T1000 (cell line): ENCODE measurements at places on chromosomes 5 and 9.

GRCh38 chr5:16413166-16413860 is 52.3 kb downstream of the ZNF622 start:
- DNase-seq = no peak

DNA sequence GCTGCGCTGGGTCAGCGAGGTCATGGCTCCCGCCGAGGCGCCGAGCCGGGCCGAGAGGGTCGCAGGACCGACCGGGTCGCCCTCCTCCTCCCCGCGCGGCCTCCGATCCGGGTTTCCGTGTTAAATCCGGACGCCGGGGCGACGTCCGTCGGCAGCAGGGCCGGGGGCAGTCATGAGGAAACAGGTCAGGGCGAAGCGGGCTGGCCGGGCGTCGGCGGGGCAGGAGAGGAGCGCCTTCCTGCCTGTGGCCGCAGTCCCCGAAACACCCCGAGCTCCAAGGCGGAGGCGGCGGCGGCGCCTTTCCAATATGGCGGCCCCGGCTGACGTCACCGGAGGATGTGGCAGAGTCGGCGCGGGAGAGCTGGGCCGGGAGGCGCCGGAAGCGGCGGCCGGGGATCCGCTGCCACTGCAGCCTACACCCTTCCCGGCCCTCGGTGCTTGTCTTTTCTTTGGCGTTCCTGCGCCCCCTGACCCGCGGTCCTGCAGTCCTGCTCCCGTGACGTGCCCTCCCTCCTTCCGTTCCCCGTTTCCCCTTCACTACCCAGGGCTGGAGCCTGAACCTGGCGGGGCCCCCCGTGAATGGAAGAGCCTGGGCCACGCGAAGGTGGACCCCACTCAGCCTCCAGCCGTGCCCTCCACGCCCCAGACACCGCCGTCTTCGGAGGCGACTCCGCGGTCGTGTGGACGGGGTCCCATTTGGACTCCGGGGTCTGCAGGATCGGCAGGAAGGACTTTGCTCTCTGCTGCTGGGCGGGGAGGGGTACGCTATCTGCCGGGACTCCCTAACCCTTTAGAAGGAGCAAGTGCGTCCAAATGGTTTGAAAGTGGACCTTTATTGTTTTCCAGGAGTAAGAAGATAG is at the start of gene GOLPH3:
TSS of gene GOLPH3 (minus strand) at position 309 of the 860 bp plus-strand sequence. CDS start at position 24, 285 bp downstream.
- peak; percentile 92 for DNase-seq

- DNase-seq = no peak
These were observed 187.1 kb downstream of the AOPEP start for GRCh38 chr9:94913550-94913949.

DNA sequence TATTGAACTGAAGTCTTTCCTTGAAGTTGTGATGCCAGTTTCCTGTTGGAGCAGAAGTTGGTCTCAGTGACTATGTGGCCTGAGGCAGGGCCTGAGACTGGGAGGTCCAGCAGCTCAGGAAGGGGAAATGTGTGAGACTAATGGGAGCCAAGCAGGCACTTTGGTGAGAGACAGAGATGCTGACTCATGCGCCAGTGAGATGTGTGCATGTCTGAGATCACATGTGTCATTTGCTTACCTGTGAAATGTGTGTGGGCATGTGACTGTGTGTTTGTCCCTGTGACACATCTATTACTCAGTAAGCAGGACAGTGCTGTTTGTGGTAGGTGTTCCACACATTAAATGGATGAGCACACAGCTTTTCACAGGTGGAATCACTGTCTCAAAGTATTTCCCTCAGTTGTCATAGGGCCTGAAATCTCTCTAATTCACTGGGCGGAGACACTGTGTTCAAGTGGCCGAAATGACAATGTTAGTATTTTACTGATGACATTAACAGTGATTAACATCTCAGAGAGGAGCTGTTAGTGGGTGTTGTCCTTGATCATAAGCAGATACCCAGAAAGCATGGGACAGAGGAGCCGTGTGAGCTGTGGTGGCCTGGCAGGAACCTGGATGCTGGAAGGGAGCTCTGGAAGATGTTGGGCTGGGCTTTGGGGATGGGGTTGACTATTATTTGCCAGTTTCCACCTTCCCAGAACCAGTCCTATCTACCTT is 7.4 kb downstream of the NPR2 start:
- DNase-seq = no peak

DNA sequence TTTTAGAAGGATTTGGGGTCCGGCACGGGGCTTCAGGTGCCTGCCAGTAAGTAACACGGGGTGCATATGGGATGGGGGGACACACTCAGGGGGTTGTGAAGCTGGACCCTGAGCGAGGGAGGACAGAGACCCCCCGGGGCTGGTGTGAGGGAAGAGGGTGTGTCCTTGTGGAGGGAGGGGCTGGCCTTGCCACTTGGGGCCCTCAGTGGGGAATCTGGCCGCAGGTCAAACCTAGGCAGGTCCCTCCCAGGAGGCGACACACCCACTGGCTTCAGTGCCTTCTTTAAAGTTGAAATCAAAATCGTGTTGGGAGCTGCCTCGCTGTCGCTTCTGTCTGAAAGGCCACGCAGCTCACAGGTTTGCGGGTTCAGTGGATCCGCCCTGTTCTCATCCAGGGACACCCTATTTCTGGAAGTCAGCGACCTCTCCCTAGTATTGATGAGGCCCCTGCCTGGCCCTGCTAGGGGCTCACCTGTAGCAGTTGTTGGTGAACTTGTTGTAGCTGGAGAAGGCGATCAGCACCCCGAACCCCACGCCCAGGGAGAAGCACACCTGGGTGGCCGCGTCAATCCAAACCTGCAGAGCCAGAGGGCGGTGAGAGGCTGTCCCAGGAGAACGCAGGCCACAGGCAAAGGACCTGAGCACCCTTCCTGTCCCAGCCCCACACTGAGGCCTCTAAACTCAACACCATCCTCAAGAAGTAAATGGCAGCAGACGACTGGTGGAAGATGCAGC is 29.4 kb downstream of the SLC6A3 start:
- no peak for DNase-seq

- DNase-seq = no peak
These were observed 225.7 kb downstream of the CACNA1B start for GRCh38 chr9:138103111-138103848.

DNA sequence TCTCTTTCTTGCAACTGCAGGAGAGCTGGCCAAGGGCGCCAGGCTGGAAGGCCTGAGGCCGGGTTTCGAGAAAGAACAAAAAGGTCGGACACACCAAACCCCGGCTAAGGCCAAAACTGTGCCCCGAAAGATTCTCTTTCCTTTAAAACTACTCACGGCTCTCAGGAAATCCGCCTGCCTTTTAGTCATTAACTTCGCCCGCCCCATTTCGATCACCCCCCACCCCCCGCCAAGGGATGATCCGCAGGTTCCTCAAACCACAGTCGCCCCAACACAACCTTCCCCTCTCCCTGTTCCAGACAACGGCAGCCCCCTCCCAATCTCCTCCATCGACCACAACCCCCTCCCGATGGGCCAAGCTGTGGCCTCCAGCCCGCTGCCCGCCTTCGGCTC is 536 bp downstream of the FEM1C start:
- no peak for DNase-seq

DNA sequence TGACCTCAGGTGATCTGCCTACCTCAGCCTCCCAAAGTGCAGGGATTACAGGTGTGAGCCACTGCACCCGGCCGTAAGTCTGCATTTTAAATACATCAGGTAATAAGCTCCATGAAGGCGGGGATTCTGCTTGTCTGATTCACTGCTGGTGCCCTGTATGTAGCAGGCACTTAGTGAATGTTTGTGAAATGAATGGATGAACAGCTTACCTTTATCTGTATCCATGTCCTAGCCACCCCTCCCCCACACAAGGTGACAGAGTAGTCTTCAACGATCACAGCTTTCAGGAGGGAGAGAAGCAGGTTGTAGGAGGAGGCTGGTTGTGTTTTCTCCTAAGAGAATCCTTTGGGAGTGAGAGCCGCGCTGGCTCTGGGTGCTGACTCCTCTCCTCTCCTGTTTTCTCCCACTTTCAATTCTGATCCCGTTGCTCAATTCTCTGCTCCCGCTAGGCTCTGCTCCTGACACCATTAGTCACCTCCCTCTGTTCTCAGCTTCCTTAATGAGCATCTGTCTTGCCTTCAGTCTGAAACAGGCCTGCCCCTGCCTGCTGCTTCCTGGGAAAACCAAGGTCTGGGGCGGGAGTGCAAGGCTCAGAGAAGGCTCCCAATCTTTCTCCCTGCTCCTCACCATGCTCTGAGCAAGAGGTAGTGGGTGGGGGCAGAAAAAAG is 88.8 kb upstream of the CTNNA1 start:
- no peak for DNase-seq

DNA sequence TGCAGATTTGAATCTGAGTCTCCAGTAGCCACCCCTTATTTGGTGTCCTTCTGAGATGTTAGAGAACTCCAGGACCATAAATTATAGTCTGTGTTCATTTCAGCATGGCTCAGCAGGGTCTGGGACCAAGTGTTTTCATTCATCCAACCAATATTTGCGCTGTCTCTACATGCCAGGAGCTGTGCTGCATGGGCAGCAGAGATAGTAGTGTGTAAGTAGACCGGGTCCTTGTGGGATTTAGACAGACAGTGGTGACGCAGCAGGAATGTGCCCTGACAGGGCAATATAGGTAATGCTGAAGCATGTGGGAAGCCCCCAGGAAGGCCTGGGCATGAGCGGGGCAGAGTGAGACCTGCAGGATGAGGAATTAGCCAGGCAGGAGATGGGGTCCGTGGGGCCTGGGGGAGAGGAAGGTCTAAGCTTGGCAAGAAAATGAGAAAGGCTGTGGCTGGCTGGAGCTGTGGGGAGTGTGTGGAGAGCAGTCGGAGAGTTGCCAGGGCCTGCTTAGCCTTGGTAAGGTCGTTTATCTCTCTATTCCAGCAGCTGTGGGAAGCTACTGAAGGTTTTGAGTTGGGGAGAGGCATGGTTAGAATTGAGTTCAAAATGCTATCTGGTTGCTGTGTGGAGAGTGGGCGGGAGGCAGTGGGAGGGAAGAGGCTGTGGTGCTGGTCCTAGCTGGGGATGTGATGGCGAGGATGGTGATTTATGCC is 16.8 kb downstream of the STXBP1 start:
- no peak for DNase-seq

GRCh38 chr5:88870285-88870684 is 12.7 kb downstream of the MEF2C start:
- DNase-seq = no peak

DNA sequence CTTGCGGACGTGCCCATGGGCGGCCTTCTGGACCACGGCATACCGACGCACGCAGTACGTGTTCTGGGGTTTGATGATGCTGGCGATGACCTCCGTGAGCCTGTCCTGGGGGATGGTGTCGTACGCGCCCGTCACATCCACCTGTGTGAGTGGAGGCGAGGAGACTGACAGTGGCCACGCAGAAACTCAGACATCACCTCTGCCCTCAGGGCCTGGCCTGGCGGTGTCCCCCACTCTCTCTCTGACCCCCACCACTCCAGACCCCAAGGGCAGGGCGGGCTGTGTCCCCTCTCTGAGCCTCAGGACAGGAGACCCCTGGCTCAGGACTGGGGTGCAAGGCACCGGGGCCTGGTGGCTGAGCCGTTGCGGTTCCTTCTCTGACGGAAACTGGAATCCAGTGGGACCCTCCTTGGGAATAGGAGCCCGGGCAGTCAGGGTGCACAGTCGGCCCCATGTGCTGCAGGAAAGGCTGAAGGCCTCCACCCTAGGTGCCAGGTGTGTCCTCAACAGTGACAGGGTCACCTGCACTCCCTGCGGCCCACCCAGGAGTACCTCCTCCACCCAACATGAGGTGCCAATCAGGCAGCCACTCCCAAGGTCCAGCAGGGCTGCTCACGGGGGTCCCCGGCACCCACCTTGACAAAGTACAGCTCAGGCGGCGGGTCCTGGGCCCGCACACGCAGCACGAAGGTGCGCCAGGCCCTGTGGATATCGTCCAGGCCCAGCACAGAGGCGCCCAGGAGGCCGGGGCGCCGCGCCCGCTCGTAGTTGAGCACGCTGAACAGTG is 16.0 kb downstream of the TERT start:
- no peak for DNase-seq

DNA sequence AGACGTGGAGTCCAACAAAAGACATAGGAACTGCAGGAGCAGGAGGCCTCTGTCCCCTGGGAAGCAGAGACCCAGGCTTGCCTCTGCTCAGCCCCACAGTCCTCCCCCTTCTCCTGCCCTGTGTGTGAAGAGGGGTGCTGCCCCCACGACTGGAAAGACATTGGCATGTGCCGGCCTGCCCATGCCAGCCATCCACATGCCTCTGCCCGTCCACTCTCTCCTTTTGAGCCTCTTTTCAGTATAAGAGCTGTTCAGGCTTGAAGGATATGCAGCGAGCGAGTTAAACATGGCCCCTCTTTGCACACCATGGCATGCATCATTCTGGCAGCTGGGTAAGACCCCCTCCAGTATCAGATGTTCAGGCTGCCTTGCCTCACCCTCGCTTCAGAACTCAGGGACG is 159.7 kb upstream of the OTULINL start:
- DNase-seq = no peak

- no peak for DNase-seq
These were observed 99.8 kb downstream of the PPARGC1B start for GRCh38 chr5:149829954-149830353.

DNA sequence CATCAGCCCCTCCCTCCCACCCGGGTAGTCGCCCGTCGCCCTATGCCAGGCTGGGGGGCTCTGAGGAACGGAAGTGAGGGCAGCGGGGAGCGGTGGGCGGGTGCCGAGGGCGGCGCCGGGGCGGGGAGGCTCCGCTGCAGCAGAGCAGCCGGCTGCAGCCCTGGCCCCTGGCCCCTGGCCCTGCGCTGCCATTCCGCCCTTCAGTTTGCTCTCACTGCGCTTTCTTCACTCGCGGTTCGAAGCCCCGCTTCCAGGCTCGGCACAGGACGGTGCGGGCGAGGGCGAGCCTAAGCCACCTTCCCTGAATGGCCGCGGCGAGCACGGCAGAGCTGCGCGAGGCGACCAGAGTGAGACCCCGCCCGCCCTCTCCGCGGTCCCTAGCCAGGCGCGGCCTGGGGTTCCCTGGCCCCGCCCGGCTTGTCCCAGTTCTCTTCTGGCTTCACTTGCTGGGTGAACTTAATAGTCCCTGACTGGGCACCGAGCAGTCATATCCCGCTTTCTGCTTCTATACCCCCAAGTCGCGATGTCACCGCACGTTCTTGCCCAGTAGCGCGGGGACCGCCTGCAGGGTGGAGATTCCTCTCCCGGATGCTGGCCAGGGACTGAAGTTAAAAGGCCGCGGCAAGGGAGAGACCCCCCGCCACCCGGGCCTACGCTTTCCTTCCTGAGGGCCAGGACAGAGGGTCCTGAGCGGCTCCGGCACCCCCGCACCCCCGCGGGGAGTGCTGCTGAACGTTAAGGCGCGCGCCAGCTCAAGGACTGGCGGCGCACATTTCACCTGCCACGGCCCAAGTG is 623 bp upstream of the TRIM36 start:
- DNase-seq = no peak

DNA sequence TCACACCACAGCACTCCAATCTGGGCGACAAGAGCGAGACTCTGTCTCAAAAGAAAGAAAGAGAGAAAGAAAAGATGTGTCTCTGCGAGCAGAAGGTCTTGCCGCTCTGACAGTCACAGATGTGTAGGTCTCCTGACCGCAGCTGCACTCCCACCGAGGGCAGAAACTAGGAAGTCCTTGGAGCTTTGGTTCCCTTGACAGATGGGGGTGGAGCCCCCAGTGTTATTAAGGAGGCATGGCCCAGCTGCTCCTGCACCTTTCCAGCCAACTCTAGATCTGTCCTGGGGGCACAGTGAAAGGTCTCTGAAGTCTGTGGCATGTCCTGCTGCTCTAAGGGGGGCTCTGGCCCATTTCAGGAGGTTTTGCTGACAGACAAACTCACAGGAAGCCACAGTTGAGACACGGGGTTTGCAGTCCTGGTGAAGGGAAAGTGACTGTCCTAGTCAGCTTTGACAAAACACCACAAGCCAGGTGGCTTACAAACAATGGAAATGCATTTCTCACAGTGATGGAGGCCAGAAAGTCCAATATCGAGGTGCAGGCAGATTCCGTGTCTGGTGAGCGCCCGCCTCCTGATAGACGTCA is 9.0 kb upstream of the DIPK1B start:
- DNase-seq = no peak
